ENCODE measurements at places on chromosomes 7 and 10.

DNA sequence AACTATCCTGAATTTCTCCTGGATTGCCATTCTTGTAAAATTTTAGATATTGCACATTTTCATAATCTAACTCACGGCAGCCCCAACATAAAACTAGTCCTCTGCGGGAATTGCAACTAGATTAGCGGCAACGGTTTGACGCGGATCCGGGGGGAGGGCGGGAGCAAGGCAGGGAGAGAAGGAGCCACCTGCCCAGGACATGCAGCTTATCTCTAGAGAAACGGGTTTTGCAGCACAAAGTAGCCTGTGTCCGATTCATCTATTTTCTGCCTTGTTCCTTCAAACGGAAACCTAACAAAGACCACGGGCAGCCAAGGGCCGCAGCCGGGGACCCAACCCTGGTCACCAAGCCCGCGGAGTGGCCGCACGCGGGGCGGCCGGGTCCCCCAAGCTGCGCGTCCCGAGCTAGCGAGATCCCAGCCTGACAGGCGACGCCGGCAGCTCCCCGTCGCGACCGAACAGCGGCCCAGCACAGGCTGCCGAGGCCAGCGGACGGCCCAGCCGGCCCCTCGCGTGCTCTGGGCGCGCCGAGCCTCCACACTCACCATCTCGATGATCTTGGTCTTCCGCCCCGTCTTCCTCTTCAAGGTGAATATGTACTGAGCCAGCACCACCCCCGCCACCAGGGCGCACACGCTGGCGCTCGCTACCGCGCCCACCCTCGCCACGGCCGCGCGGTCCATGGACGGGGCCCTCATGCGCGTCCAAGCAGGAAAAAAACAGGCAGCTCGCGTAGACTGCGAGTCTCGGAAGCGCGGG is at the start of gene NT5C3A:
Gene NT5C3A (minus strand): TSS at position 754 of the 759 bp plus-strand sequence. CDS start 71 bp downstream, at position 683.
- peak; percentile 57 for DNase-seq

DNA sequence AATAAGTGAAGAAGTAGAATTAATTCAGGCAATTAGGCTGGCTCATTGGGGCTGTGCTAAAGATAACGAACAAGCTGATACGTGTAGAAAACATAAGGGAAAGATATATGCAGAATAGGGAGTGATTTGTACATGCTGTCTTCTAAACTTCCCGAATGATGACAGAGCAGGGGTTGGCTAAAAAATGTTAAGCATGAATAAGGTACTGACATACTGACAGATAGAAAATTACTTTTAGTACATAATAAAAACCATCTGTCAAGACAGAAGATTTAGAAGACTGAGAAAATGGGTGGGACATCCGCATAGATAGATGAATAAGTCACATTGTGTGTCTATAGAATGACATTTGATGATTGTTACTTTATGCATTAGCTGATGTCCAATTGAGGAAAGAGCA is 158.8 kb upstream of the ZNF804B start:
- no peak for DNase-seq

GRCh38 chr10:132685101-132685891 is 100.7 kb downstream of the NKX6-2 start:
- DNase-seq = peak; percentile 94

GRCh38 chr7:91894781-91895480 is 14.4 kb upstream of the MTERF1 start:
- DNase-seq = no peak

DNA sequence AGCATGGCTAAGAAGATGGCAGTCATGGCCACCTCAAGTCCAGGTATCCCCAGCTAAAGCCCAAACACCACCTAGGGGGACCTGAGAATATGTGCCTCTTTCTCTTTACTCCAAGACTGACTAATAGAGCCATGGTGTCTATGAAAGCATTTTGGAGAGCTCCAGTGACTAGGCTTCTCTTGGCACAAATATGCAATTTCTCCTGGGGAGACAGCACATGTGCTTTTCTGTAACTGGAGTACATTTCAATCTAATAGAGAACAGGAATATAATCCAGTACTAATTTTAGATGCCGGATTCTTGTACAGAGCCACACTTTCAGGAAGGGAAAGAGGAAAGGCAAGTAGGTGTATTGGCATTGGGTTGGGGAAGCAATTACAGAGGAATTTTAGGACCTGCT is 260.1 kb downstream of the BMPER start:
- no peak for DNase-seq

DNA sequence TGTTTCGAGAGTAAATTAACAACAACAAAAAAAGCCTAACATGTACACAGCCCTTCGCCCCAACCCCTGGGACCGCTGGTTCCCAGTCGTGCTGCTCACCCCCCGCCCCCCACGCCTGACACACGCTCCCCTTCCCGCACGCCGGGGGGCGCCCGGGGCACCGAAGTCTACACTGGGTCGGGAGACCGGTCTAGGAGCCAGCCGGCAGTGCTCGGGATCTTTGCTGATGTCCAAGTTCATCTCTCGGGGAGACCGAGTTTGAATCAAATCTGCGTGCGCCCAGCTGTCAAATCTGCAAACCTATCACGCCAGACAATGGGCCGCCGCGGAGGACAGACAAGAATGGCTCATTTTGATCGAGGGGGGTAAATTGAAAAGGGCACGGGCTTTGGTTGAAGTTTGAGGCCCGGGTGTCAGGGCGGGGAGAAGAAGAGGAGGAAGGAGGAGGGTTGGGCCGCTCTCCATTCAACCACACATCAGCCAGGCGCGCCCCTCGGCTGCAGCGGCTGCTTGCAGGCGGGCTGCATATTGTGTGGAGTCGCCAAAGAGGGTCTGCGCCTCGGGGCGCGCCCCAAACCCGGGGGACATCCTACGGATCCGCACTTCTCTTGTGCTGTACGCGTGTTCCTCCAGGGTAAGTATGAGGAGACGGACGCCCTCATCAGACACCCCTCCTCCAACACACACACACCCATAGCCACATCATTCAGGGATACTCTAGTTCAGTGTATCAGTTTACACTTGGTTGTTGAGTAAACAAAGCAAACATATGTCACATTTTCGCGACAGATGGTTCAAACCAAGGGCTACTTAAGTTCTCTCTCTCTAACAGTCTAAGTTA is 1.3 kb upstream of the GFRA1 start:
- peak; percentile 39 for DNase-seq

GRCh38 chr7:26858735-26859134 is 5.7 kb downstream of the SKAP2 start:
- no peak for DNase-seq

- no peak for DNase-seq
Measured at GRCh38 chr10:76149602-76150138, 718.2 kb downstream of the LRMDA start.
